ENCODE measurements at places on chromosomes 13 and 19.
A peak's percentile ranks its signal among the peaks of the same experiment; 100 is the strongest.

- H3K27me3 ChIP-seq, result no peaks in the 10 kb centered on the region
- no peaks in the 10 kb centered on the region for H3K4me1 ChIP-seq
- H3K4me3 ChIP-seq, result no peak overlapping the region
- no peaks in the 10 kb centered on the region for H3K36me3 ChIP-seq
These were observed 37.1 kb upstream of the OLFM4 start for GRCh38 chr13:52991344-52992020.

DNA sequence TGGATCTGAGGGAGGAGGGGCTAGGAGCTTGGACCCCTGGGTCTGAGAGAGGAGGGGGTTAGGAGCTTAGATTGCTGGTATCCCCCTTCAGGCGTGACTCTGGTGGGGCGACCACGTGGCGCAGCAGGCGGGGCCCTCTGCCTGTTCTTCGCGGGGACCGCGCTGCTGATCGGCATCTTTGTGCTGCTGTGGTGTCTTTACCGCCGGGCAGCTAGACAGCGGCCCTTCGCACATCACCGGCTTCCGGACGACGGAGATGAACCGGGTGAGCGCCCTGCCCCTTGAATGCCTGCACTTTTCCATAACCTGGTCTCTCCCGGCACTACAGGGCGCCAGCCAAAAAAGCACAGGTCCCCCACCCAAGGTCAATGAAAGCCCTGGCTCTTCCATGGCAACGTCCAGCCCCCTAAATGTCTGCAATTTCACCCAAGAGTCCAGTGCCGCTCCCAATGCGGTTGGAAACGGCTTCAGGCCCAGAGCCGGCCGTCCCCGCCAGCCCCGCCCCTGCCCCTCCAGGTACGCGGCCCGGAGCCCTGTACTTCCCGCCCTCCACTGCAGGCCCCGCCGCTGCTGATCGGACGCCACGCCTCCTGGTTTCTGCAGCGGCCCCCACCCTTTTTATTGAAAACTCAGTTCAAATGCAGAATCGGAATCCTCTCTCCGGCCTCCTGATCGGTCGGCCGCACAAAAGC lies 2.8 kb downstream of the GFY start:
- peak overlapping the region; percentile 14 for H3K4me3 ChIP-seq
- DNase-seq, result peak; percentile 60
- H3K27ac ChIP-seq, result no peak overlapping the region
- H3K36me3 ChIP-seq, result no peaks in the 10 kb centered on the region
- no peaks in the 10 kb centered on the region for H3K4me1 ChIP-seq

DNA sequence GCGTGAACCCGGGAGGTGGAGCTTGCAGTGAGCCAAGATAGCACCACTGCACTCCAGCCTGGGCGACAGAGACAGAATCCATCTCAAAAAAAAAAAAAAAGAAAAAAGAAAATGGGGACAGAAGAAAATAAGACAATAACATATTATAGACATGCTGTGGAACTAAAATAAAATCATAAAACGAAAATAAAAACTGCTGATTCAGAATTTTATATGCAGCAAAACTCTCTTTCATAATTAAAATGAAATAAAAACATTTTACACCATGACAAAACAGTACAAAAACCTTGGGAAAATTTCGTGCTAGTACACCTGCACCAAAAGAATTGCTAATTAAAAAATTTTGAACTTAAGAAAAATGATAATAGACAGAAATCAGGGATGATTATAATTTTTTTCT lies 2245.1 kb downstream of the PCDH9 start:
- no peaks in the 10 kb centered on the region for H3K27me3 ChIP-seq
- H3K4me3 ChIP-seq, result no peak overlapping the region
- no peaks in the 10 kb centered on the region for H3K4me1 ChIP-seq
- no peak overlapping the region for H3K27ac ChIP-seq
- DNase-seq, result no peak

GRCh38 chr13:36817996-36818803 lies 822 bp upstream of the RFXAP start:
- no peaks in the 10 kb centered on the region for H3K27me3 ChIP-seq
- DNase-seq, result no peak
- peaks cover 6% of the 10 kb centered on the region for H3K4me1 ChIP-seq
- H3K4me3 ChIP-seq, result peak overlapping the region; percentile 54
- peak overlapping the region; percentile 55 for H3K27ac ChIP-seq

DNA sequence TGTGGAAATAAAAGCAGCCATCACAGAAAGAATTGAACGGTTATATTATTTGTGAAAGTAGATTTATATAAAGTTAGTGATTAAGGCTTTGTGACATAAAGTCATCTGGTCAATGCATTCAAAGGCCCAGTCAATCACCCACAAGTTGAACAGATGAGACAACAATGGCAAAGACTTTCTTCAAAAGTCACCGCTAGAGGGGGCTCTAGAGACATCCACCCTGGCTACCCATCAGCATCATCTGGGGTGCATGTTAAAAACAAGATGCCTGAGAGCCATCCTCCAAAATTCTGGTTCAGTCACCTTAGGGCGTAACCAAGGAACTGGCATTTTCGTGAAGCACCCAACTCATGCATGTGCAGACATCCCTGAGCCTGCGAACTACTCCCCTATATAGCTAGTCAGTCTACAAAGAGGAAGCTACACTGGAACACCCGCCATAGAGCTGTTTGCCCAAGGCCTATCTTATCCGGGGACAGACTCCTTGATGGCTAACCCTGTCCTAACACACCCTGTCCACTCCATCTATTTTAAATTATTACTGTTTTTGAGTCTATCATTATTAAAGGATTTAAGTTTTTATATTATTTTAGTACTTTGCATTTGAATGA lies 970.5 kb downstream of the UQCRFS1 start:
- H3K4me1 ChIP-seq, result no peaks in the 10 kb centered on the region
- peak; percentile 73 for DNase-seq
- no peak overlapping the region for H3K4me3 ChIP-seq
- no peak overlapping the region for H3K27ac ChIP-seq

GRCh38 chr13:25839371-25839770 lies 212.4 kb downstream of the SHISA2 start:
- H3K4me3 ChIP-seq, result no peak overlapping the region
- no peak overlapping the region for H3K27ac ChIP-seq
- H3K4me1 ChIP-seq, result no peaks in the 10 kb centered on the region

GRCh38 chr13:93290503-93290902 lies 63.9 kb downstream of the GPC6 start:
- H3K4me3 ChIP-seq, result no peak overlapping the region
- no peaks in the 10 kb centered on the region for H3K36me3 ChIP-seq
- DNase-seq, result no peak
- no peaks in the 10 kb centered on the region for H3K27me3 ChIP-seq
- H3K4me1 ChIP-seq, result peaks cover 5% of the 10 kb centered on the region

GRCh38 chr19:7833225-7834099 lies 3.4 kb downstream of the EVI5L start:
- H3K27ac ChIP-seq, result no peak overlapping the region
- no peaks in the 10 kb centered on the region for H3K4me1 ChIP-seq
- H3K27me3 ChIP-seq, result no peaks in the 10 kb centered on the region
- no peaks in the 10 kb centered on the region for H3K36me3 ChIP-seq
- H3K4me3 ChIP-seq, result no peak overlapping the region

GRCh38 chr13:39311619-39312018 lies 273.4 kb downstream of the NHLRC3 start:
- H3K4me1 ChIP-seq, result no peaks in the 10 kb centered on the region
- H3K27me3 ChIP-seq, result no peaks in the 10 kb centered on the region
- H3K4me3 ChIP-seq, result no peak overlapping the region
- no peak overlapping the region for H3K27ac ChIP-seq

GRCh38 chr19:55694241-55694655 lies 19.2 kb downstream of the EPN1 start:
- H3K27ac ChIP-seq, result no peak overlapping the region
- H3K4me1 ChIP-seq, result no peaks in the 10 kb centered on the region
- no peak overlapping the region for H3K4me3 ChIP-seq
- peaks cover 7% of the 10 kb centered on the region for H3K36me3 ChIP-seq
- H3K27me3 ChIP-seq, result no peaks in the 10 kb centered on the region
- no peak for DNase-seq

- H3K27me3 ChIP-seq, result no peaks in the 10 kb centered on the region
- H3K4me3 ChIP-seq, result peak within 1 kb of the TSS; percentile 98
- H3K27ac ChIP-seq, result peak within 1 kb of the TSS; percentile 92
- peaks cover 3% of the 10 kb centered on the region for H3K36me3 ChIP-seq
These were observed at the start of gene TEAD2 for GRCh38 chr19:49362048-49362928. Gene TEAD2, minus strand, starts transcription at chr19:49362416. Its CDS starts 2,341 bp downstream, at chr19:49360075.

DNA sequence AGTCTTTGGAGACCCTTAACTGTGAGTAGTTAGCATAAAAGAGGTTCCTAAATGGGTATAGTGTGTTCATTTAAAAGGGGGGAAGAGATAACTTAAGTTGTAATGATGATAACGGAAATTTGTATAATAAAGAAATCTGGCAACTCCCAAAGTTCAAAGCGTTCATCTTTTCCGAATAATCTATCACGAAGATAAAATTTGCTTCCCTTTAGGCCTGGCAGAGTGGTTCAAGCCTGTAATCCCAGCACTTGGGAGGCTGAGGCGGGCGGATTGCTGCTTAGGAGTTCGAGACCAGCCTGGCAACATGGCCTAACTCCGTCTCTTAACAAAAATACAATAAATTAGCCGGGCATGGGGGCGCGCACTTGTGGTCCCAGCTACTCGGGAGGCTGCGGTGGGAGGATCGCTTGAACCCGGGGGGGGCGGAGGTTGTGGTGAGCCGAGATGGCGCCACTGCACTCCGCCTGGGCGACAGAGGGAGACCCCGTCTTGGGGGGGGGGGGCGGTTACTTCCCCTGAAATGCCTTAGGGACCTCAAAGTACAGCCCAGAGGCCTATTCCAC lies 934 bp downstream of the N4BP2L2 start:
- peak; percentile 40 for DNase-seq
- H3K4me3 ChIP-seq, result peak overlapping the region; percentile 69
- H3K4me1 ChIP-seq, result peaks cover 2% of the 10 kb centered on the region
- H3K27ac ChIP-seq, result no peak overlapping the region

GRCh38 chr13:101730420-101731000 lies 278.0 kb downstream of the ITGBL1 start:
- no peak overlapping the region for H3K4me3 ChIP-seq
- H3K4me1 ChIP-seq, result no peaks in the 10 kb centered on the region
- no peaks in the 10 kb centered on the region for H3K27me3 ChIP-seq
- no peaks in the 10 kb centered on the region for H3K36me3 ChIP-seq

- no peak overlapping the region for H3K4me3 ChIP-seq
- H3K27me3 ChIP-seq, result no peaks in the 10 kb centered on the region
- no peaks in the 10 kb centered on the region for H3K36me3 ChIP-seq
- H3K4me1 ChIP-seq, result no peaks in the 10 kb centered on the region
- no peak overlapping the region for H3K27ac ChIP-seq
These were observed 78.3 kb downstream of the IER2 start for GRCh38 chr19:13228561-13228960.

DNA sequence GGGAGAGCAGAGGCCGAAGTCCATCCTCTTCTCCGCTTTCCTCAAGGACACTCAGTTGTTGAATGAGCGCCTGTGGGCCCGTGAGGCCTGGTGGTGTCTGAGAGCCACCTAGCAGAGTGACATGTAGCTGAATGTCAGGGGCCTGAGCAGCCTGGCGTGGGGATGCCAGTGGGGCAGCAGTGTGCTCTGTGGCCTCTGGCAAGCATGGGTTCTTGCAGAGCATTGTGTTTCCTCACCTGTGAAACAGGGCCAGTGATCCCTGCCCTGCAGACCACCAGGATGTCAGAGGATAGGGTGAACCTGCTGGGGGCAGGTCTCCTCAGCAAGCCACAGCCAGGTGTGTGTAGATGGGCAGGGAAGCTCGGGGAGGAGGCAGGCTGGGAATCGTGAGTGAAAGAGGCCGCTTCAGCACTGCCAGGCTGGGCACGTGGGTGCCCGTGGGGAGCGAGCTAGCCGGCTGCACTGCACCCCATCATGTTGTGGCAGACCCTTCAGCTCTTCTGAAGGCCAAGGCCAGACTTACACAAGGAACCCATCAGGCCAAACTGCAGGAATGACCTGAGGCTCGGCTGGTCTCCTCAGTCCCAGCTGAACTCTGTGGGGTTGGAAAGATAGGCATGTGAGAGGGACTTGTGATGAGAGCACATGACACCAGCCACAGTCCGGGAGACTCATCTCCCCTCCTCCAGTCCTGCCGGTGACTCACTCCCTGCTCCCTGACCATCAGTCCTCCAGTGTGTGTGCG lies 5.0 kb downstream of the PPP1R37 start:
- no peaks in the 10 kb centered on the region for H3K36me3 ChIP-seq
- no peak overlapping the region for H3K4me3 ChIP-seq
- peak; percentile 89 for DNase-seq
- H3K27me3 ChIP-seq, result no peaks in the 10 kb centered on the region

GRCh38 chr19:48613852-48614435 lies 932 bp downstream of the FAM83E start:
- H3K27ac ChIP-seq, result peak overlapping the region; percentile 71
- H3K4me3 ChIP-seq, result no peak overlapping the region
- H3K36me3 ChIP-seq, result peaks cover 26% of the 10 kb centered on the region

- H3K4me1 ChIP-seq, result no peaks in the 10 kb centered on the region
- H3K36me3 ChIP-seq, result peaks cover 6% of the 10 kb centered on the region
- H3K27me3 ChIP-seq, result no peaks in the 10 kb centered on the region
- no peak overlapping the region for H3K27ac ChIP-seq
- H3K4me3 ChIP-seq, result no peak overlapping the region
- DNase-seq, result no peak
These were observed 6.9 kb upstream of the OVOL3 start for GRCh38 chr19:36103842-36104552.

DNA sequence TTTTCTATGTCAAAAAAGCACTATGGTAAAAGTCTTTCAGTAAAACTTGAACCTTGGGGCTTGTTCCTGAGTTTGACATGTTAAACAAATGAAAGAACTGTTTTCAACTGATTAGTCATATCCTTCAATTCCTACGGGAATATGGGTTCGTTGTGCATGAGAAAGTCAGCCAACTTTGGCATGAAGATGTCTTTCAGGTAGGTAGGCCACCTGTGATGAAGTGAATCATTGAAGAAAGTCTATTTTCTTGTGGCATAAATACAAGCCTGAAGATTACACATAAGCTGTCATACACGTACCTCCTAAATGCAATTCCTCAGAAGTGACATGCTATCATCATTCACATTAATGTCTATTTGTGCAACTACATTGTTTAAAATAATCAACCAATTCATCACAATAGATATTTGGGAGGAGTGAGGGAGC lies 513.0 kb downstream of the IRS2 start:
- H3K36me3 ChIP-seq, result no peaks in the 10 kb centered on the region
- DNase-seq, result no peak
- H3K4me3 ChIP-seq, result no peak overlapping the region
- H3K27me3 ChIP-seq, result no peaks in the 10 kb centered on the region
- H3K27ac ChIP-seq, result no peak overlapping the region

DNA sequence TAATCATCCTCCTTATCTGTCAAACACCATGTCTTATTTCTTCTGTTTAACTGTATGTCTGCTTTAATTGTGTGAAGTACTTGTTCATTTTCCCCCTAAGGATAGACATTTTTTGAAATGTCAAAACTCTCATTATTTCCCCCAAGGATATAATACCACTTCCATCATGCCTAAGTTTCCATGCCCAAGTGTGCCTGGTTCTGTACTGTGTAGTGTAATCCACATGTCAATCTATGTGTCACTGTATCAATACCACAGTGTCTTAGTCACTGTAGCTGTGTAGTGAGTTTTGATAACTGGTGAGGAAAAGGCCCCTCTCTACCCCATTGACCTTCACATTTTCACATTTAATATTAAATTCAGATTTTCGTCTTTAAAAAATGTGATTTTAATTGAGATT lies 1265.5 kb downstream of the PCDH9 start:
- DNase-seq, result no peak
- H3K4me1 ChIP-seq, result no peaks in the 10 kb centered on the region
- H3K27ac ChIP-seq, result no peak overlapping the region
- H3K4me3 ChIP-seq, result no peak overlapping the region
- no peaks in the 10 kb centered on the region for H3K36me3 ChIP-seq
